ENCODE measurements at places on chromosomes 12 and 14.

GRCh38 chr14:64409126-64409920, 21.2 kb downstream of the MTHFD1 start:
- DNase-seq, result no peak

- DNase-seq, result no peak
Observed at GRCh38 chr12:50566066-50566465, 61.3 kb downstream of the DIP2B start.

DNA sequence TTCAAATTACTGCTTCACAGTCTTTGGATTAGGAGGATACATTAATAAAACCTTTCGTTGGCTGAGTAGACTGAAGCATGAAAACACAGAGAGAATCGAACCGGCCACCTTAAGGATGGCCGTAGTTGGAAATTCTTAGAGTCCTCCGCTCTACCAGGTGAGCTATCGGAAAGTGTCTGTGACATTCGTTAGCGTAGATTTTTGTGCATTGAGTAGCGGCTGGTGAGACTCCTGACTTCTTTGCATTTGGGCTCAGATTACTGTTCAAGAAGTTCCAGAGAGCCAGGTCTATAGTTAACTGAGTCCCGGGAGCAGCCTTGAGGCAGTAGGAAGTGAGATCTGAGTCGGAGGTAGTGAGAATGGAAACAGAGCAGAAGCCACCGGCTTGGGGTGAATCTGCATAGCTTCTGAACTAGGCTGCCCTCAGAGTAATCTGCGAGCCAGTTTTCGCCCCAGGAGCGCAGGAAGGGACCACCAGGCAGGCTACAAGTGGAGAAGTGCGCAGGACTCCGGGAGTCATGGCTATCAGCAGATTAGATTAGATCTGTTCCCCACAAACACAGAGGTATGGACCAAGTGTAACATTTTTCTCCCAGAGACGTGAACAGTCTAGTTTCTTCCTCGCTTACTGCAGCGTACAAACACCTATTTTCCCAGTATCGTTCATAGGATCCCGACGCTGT, 11.0 kb downstream of the OR6S1 start:
- peak; percentile 31 for DNase-seq

GRCh38 chr12:55676707-55677106, 31.0 kb downstream of the ITGA7 start:
- no peak for DNase-seq

- DNase-seq, result no peak
Observed at GRCh38 chr14:68939893-68940613, 39.0 kb downstream of the ACTN1 start.

DNA sequence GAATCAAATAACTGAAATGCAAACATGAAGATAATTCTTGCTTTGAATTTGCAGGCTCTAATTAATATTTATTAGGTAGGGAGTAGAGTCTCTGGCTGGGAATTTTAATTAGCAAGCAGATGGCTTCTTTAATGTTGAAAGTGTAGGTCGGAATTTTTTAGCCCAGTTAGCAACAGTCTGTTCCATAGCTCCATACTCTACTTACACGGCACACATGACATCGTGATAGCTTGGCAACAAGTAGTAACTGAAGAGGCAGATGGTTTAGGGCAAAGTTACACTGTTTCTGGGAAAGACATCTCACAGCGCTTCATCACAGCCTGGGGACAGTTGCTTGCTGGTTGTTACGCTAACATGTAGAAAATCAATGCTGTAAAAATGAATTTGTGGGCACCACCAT, 710.7 kb downstream of the GALC start:
- no peak for DNase-seq

GRCh38 chr12:94805749-94806529, 155.6 kb upstream of the TMCC3 start:
- DNase-seq, result no peak

- no peak for DNase-seq
Observed at GRCh38 chr12:121798787-121799155, 5.0 kb upstream of the SETD1B start.

DNA sequence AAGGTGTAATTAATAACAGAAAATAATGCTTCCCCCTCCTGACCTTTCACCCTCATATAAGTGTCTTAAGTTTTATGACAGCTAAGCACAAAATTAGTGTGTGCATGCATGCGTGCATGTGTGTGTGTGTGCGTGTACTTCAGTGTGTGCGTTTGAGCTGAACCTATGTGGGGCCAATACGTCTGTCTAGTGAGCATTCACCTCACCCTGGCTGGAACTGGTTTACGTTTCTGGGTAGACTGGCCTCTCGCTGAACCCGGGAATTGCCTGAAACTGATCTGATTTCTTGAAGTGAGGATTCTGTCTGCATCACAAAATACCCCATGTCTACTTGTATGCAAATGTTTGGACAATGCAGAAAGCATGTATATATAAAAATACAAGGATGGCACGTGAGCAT, 68.2 kb upstream of the TBX3 start:
- DNase-seq, result no peak

GRCh38 chr14:71319666-71320065, 412.4 kb downstream of the PCNX1 start:
- no peak for DNase-seq

DNA sequence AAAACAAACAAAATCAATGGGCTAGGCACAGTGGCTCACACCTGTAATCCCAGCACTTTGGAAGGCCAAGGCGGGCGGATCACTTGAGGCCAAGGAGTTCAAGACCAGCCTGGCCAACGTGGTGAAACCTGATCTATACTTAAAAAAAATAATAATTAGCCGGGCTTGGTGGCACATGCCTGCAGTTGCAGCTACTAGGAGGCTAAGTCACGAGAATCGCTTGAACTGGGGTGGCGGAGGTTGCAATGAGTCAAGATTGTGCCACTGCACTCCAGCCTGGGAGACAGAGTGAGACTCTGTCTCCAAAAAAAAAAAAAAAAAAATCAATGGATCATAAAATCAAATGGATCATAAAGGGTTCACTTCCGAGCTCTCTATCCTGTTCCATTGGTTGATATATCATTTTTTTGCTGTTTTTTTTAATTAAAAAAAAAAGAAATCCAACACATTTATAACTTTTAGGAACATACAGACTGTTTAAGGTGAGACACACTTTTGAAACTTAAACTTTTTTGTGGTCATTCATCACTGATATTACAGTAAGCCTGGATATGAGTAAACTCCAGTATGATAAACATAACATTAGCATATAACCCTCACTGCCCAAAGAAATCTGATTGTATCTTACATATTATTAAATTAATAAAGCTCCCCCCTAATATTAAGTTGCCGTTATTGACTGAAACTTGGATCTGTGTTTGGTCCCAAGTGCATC, 22.1 kb downstream of the MOK start:
- DNase-seq, result no peak

DNA sequence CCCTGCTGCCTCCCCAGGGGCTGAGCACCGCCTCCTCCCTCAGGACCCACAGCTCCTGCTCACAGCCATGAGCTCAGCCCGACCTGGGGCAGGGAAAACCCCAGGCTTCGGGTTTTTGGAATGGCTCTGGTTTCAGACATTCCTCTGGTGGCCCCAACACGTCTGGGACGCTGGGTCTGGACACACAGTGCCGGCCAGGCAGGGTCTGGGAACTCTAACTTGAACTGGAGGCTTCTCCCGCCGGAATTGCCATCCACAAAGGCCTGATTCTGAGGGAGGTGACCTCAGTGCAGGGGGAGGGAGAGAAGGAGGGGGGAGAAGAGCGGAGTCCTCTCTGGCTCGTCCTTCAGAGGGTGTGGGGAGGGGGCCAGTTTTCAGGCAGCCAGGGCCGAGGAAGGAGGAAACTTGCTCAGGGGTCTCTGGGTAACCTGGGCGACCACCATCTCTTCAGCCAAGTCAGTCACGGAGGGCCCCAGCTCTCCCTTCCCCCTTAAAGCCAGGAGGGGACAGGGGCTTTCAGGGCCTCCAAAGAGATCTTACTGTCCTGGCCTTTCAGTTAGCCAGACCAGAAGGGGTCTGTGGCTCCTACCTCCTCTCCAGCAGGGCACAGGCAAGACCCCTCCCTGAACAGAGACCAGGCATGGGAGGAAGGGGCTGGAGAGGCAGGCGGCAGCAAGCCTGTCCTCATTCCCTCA, 19.4 kb downstream of the NCKAP5L start:
- DNase-seq, result no peak

DNA sequence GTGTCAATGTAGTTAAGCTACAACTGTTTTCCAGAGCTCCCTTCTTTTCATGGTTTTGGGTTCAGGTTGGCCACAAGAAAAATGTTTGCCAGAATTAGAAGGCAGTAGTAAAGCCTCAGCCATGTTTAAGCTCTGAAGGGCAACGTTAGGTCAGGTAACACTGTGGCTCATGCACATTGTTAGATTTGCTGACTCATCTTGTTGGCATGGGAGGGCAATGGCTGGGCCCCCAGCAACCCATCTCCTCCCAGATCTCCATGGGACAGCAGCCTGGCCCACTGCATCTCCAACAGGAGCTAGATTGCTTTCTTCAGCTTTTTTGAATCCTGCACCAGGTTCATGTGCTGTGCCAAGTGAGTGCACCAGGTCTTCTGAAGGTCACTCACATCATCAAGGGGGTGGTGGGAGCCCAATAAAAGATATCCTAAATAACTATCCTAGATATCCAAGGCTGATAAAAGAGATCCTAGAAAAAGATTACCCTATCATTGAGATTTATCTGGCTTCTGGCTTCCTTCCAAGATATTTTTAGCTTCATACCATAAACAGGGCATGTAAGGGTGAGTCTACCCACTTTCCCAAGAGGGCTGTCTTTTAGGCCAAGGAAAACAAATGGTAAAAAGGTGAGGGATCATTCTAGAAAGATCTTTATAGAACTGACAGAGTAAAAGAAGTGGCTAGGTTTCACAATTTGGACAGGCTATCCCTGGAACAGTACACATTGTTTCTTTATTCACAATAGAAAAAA, 28.9 kb downstream of the PTGER2 start:
- DNase-seq, result no peak

DNA sequence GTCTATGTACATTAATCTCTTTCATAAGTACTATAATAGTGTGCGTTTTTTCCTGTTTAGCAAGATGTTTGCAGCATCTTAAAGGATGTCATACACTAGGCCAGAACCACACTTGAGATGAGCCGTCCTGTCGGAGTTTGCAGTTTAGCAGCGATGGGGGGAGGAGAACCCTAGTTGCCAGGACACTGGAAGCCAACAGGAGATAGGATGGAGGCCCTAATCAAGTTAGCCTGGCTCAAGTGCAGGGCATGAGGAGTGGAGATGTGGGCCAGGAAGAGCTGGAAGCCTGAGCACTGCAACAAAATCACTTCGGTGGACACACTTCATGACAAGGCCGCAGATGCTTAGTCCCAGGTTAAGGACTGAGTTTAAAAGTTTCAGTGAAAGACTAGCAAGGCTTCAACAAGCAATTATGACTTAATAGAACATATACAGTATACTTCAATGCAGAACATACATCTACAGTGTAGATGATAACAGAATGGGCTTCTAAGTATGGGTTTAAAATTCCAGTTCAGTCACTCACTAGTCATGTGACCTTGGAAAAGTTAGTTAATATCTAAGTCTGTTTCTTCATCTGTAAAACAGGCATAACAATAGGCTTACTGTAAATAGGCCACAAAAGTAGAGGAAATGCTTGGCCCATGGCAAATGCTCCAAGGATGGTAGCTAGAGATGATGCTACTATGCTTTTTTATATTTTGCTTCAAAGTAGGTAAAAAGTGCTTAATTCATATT, 77.1 kb downstream of the PTPN21 start:
- DNase-seq, result no peak

DNA sequence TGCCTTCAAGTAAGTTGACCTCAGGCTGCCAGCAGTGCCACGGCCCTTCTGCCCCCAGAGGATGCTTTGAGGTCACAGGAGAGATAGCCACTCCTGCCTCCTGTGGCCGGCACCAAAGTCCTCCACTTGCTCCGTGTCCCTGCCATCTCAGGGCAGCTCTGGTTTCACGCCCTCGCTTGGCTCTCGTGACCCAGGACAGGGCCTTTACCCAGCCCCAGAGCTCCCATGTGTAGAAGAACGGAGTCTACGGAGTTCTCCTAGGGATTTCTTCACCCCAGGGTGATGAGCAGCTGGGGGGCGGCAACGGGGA, 178.1 kb downstream of the ADGRD1 start:
- no peak for DNase-seq

GRCh38 chr14:49363821-49364751, 222.1 kb downstream of the RPS29 start:
- no peak for DNase-seq

- DNase-seq, result peak; percentile 7
Observed at GRCh38 chr12:112381406-112381882, 787 bp downstream of the HECTD4 start.

- DNase-seq, result no peak
Observed at GRCh38 chr12:114013575-114014345, 47.6 kb upstream of the RBM19 start.

- DNase-seq, result no peak
Observed at GRCh38 chr12:25744313-25744712, 191.2 kb upstream of the LMNTD1 start.

DNA sequence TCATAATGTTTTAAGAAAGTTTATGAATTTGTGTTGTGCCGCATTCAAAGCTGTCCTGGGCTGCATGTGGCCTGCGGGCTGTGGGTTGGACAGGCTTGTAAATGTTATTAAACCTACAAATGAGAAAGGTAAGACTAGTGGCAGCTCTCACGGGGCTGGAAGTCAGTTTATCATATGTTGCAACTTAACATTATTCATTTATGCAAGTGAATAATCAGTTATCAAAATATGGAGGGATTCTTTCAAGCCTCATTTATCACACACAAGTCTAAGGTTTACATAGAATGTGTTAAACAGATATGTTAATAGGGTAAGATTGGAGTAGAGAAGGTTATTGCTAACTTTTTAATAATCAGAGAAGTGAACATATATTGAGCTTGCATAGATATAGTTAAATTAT, 442.5 kb upstream of the RGS6 start:
- DNase-seq, result no peak

DNA sequence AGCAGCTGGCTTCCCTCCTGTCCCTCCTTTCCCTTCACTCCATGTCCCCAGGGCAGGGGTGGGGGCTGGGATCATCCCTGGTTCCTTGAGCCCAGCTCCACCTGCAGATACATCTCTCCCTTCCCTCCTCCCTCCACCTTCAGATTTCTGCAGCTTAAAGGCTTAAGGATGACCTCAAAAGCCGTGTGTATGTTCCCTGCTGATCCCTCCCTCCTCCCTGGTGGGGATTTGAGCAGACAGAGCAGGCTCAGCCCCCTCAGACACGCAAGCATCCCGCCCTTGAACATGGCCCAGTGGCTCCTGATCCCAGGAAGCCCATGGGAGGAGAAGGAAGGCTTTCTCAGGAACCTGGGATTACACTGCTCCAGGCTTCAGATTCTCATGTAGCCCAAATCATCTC, 82.9 kb upstream of the RIN3 start:
- DNase-seq, result no peak

DNA sequence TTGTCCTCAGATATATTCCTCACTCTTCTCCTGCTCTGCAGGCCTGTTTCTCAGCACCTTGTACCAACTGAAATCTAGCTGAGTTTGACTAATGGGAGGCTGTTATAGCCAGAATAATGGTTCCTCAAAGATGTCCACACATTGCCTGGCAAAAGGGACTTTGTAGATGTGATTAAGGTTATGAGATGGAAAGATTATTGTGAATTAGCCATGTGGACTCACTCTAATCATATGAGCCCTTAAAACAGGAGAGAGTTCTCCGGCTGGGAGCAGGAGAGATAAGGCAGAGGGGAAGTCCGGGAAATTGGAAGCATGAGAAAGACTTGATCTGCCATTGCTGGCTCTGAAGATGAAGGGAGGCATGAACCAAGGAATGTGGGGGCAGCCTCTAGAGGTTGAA, 40.0 kb upstream of the KTN1 start:
- DNase-seq, result no peak

- no peak for DNase-seq
Observed at GRCh38 chr12:75738486-75738885, 227.1 kb upstream of the KRR1 start.

GRCh38 chr14:30064454-30064853, 136.8 kb upstream of the PRKD1 start:
- no peak for DNase-seq

Data from activated CD4-positive, alpha-beta T cell treated with anti-CD3 and anti-CD28 coated beads, Interleukin-2, amount 50 U/mL, for 1 hour (primary cell).